ENCODE measurements at places on chromosomes 6 and 20.

- no peak for DNase-seq
Measured at GRCh38 chr6:160277144-160277543, 18.5 kb upstream of the SLC22A2 start.

DNA sequence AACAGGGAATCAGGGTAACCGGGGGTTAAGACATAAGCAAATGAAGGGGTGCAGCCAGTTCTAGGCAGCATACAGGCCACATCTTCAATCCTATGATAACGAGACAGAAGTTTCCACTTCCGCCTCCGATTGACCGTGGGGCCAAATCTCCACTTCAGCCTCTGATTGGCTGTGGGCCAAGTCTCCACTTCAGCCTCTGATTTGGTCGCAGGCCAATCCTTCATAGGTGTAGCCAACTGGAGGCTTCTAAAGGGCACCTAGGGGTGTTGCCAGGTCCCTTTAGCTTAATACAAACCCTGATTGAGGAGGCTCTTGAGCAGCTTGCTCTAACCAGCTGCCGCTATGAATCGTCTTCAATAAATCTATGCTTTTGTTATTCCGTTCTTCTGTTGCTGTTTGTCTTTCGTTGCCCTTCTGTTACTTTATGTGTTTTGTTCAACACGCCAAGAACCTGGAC lies 2.1 kb upstream of the ERGIC3 start:
- DNase-seq, result no peak

DNA sequence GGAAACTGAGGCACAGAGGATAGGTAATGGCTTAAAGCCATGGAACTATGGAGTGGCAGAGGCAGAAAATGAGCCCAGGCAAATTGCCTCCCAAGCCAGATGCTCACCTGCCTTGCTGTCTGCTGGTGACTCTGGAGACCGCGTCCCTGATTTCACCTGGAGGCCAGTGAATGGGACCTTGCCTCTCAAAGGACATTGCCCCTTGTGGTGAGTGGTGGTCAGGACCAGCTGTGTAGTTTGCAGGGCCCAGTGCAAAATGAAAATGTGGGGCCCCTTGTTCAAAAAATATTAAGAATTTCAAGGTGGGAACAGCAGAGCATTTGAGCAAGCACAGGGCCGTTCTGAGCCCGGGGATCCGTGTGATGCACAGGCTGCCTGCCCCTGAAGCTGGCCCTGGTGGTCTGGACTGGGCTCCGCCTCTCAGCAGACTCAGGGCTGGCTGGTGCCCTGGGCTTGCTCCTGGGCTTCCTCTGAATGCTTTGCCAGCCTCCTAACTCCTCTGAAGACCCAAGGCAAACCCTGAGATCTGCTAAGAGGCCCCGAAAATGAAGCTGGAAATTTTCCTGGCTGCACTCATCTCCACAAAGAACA lies 19.8 kb upstream of the KCNG1 start:
- no peak for DNase-seq

- DNase-seq, result no peak
Measured at GRCh38 chr6:7960848-7961247, 50.3 kb upstream of the TXNDC5 start.

DNA sequence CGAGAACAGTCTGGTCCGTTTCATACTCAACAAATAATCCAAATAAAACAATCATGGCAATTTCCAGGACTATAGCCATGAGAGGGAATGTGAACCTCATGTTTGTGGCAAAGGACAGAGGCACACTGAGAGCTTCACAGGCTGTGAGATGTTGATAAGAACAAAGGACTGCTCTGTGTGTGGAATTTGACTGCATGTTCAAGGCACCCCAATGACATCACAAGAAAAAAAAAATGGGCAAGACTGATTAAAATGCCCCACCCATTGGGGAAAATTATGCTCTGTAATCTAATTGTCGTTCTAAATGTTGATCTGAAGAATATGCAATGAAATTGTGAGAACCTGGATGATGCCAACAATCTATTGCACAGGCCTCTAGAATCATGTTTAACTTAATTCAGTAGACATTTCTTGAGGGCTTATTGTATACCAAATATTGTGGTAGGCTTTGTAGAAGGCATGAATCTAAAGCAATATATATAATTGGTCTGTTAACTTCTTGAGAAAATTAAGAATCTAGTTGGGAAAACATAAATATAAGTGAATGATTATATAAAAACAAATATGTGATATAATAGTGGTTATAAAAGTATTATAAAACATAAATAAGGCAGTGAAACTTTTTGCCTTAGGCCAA lies at the start of gene RHAG:
Gene RHAG (minus strand): TSS at position 127 of the 637 bp plus-strand sequence. CDS start 27 bp downstream, at position 100.
- DNase-seq, result no peak

DNA sequence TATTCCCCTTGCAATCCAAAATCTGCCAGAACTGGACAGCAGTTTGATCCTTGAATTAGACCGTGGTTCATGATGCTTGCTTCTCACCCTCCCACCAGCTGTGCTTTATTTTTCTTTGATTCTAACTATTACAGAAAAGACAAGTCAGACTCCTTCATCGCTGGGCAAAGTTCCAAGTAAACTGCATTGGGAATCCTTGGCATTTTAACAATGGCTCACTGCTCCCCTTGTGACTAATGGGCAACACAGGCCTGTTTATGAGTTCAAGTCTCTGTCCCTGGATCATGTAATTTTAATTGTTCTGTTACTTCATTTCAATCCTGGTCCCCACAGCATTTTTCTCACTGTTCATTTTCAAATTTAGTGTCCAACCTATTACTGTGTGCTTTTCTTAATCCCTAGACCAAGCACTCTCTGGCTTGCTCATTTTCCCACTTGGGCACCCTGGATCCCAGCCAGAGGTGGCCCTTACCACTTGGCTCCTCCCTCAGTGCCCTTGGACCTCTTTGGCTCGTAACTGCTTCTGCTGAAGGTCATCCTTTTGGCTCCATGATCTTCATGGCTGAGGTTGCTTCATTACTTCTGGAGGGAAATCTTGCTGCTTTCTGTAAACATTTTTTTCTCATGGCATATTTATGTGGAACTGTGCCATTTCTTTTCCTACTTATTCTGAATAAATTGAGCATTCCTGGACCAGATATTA lies 32.8 kb downstream of the PSMB9 start:
- DNase-seq, result peak; percentile 89

DNA sequence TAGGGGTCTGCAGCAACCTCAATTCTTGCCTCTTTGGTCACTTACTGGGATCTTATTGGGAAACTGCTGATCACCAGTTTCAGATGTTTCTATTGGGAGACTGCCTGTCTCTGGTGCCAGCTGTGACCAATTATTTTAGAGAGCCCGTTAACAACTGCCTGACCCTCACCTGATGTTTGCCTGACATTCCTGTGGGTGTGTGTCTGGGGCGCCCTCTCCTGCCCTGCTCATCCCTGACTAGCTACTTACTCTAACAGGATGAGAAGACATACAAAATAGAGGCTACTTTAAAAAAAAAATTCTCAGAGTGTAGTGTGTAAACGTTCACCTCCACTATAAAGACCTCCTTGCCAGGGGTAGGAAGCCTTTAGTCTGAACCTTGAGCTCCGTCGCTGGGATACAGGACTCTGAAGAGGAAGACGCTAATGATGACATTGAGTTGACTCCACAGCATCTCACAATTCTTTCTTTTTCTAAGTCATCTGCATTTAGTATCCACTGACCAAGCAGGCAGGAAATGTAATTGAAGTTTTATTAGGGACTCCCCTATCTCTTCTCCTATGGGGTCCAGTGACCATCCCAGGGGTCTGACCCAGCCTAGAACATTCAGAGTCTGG lies 54.6 kb upstream of the DDR1 start:
- DNase-seq, result no peak

GRCh38 chr6:96086745-96087144 lies 71.0 kb downstream of the FUT9 start:
- DNase-seq, result no peak

DNA sequence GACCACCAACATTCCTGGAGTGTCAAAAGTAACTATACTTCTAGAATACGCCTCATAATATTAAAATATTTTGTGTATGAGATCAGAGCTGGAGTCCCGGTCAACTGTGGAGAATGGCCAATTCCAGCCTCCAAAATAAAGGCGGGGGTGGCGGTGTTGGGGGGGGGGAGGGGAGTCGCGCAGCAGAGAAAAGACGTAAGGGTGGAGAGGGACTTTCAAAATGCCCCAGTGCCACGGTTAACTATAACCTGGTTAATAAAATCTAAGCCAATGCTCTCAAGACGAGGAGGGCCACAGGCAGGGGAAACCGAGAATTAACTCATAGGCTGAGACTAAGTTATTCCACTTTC lies 1.3 kb downstream of the NUP153 start:
- peak; percentile 84 for DNase-seq

GRCh38 chr6:157162766-157163433 lies 160.4 kb downstream of the TMEM242 start:
- no peak for DNase-seq

GRCh38 chr20:50496773-50497385 lies 13.3 kb upstream of the PTPN1 start:
- peak; percentile 36 for DNase-seq

DNA sequence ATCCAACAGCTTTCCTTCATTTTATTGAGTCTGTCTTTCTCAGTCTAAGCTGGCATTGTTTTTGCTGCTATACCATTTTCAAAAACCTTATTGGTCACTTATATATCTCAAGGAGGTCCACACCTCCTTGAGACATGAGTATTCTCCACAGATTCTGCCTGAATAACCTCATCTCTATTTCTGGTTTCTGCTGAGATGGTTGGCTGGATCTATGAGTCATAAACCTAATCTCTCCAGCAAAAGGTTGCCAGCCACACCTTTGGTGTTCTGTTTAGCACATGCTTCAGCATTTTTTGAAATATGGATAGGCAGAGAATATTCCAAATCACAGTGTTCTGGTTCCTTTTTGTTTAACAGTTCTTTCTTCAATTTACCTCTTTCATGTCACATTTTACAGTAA lies 40.8 kb upstream of the TMEM244 start:
- DNase-seq, result peak; percentile 9

GRCh38 chr6:135084916-135085269 lies 30.3 kb upstream of the HBS1L start:
- DNase-seq, result no peak

DNA sequence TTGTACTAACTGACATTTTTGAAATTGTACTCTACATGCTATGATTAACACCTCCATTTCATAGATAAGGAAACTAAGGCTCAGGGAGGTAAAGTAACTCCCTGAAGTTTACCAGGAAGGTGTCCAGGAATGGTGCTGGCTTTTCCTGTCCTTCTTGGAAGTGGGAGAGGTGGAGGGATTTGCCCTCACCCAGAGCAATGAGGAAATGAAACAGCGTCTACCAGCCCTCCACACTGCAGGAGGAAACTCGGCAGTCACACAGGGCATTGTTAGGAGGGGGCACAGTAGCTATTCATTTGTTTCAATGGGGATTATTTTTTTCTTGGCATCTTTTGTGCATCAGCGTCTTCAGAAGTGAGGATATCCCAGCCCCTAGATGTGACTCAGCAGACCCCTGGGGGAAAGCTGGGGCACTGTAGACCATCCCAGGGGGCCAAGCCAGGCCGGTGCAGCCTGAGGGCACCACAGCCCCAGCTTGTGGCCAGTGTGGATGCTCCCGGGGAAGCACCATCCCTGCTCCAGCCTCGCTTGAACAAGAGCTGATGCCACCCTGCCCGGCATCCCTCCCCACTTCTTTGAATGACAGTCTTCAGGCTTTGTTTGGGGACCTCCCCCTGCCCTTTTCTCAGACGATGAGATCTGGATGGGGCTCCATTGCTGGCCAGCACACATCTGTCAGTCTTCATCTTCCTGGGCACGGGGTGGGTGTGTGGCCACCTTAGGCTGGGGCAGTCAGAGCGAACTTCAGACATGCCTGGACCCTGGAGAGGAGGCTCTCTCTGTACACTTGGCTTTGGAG lies 224.4 kb upstream of the PMEPA1 start:
- no peak for DNase-seq

- DNase-seq, result no peak
Measured at GRCh38 chr20:32681175-32682084, 7.7 kb upstream of the C20orf203 start.

- DNase-seq, result peak; percentile 89
Measured at GRCh38 chr6:108651340-108652227, 90.9 kb downstream of the FOXO3 start.

GRCh38 chr20:46967646-46968045 lies 73.0 kb downstream of the EYA2 start:
- no peak for DNase-seq

DNA sequence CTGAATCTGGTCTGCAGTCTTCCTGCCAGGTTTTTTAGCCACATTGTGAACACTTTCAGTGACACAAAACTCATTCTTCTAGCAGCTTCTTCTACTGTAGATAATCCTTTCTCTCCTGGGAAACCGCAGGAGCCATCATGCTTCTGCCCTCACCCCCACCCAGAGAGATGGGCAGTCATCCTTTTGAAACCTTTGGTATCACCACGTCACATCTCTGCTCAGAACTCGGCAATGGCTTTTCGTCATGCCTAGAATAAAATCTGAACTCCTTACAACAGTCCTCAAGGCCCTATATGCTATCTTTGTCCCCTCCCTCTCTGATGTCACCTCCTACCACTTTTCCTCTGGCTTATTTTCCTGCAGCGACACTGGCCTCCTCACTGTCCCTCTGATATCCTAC lies 46.4 kb upstream of the ZNFX1 start:
- no peak for DNase-seq

GRCh38 chr6:756224-756623 lies 63.3 kb upstream of the EXOC2 start:
- DNase-seq, result no peak

- DNase-seq, result no peak
Measured at GRCh38 chr20:62310757-62311121, 7.9 kb downstream of the ADRM1 start.

DNA sequence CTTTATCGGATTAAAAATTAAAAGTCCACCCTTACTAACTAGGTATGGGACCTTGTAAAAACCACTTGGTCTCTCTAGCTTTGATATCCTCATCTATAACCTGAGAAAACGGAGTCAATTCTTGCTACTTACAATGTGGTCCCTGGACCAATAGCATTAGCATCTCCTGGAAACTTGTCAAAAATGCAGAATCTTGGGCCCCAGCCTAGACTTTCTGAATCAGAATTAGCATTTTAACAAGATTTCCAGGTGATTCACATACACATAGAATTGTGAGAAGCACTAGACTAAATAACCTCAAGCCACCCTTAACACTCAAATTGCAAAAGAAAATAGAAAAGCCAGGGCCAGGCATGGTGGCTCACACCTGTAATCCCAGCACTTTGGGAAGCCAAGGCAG lies 96.6 kb downstream of the RNGTT start:
- peak; percentile 41 for DNase-seq

DNA sequence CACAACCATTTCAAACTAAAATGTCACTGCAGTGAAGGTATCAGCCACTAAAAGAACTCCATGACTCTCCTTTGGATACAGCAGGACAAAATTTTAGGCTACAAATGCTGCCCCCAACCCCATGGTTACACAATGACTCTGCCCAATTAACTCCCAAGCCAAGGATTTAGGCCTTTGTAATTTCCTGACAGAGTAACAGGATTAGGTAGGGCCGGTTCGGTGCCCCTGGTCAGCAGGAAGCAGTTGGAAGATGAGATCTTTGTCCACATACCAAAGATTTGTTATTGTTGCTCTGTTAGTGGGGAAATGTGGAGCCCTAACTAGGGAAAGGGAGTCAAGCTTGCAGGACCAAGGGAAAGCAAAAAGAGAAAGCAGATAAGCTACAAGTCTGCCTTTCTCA lies 26.7 kb upstream of the RIPK1 start:
- no peak for DNase-seq
